ENCODE measurements at places on chromosomes 6 and 20. TPM values are rescaled to one million over a fixed set of nuclear protein-coding genes. Genes with fewer than 3 reads are reported as not detected.

Gene HLA-F
- 521 TPM for total RNA-seq

Gene RANBP9
- total RNA-seq: 38.2 TPM

Gene TRMT6
- 10.4 TPM for total RNA-seq

Gene SYS1
- total RNA-seq: 69.8 TPM

- H3K4me3 ChIP-seq: no peak overlapping the region
- H3K4me1 ChIP-seq: no peaks in the 10 kb centered on the region
- no peaks in the 10 kb centered on the region for H3K36me3 ChIP-seq
- no peak for DNase-seq
- H3K27me3 ChIP-seq: no peaks in the 10 kb centered on the region
- no peak overlapping the region for H3K27ac ChIP-seq
Observed at GRCh38 chr20:51342510-51343236, 199.8 kb downstream of the NFATC2 start.

GRCh38 chr6:41515995-41516394, 30.2 kb upstream of the FOXP4 start:
- no peak overlapping the region for H3K27ac ChIP-seq
- no peaks in the 10 kb centered on the region for H3K4me1 ChIP-seq
- no peaks in the 10 kb centered on the region for H3K36me3 ChIP-seq
- no peaks in the 10 kb centered on the region for H3K27me3 ChIP-seq
- DNase-seq: no peak

Gene ARG1
- total RNA-seq: 19.7 TPM

Gene LY6G6C
- 0.49 TPM for total RNA-seq

- H3K27ac ChIP-seq: no peak overlapping the region
- peaks cover 55% of the 10 kb centered on the region for H3K36me3 ChIP-seq
- H3K4me1 ChIP-seq: no peaks in the 10 kb centered on the region
Observed at GRCh38 chr6:24788031-24788665, 10.6 kb downstream of the ARMH2 start.

GRCh38 chr6:158049055-158050028, 67.7 kb downstream of the SYNJ2 start:
- H3K36me3 ChIP-seq: peaks cover under 1% of the 10 kb centered on the region
- no peaks in the 10 kb centered on the region for H3K4me1 ChIP-seq
- no peak overlapping the region for H3K27ac ChIP-seq
- H3K27me3 ChIP-seq: no peaks in the 10 kb centered on the region
- no peak for DNase-seq

GRCh38 chr6:140036196-140036595, 661.7 kb upstream of the CITED2 start:
- H3K27me3 ChIP-seq: no peaks in the 10 kb centered on the region
- H3K4me3 ChIP-seq: no peak overlapping the region
- peaks cover 7% of the 10 kb centered on the region for H3K4me1 ChIP-seq
- H3K27ac ChIP-seq: no peak overlapping the region

Gene TBXT
- total RNA-seq: not detected

DNA sequence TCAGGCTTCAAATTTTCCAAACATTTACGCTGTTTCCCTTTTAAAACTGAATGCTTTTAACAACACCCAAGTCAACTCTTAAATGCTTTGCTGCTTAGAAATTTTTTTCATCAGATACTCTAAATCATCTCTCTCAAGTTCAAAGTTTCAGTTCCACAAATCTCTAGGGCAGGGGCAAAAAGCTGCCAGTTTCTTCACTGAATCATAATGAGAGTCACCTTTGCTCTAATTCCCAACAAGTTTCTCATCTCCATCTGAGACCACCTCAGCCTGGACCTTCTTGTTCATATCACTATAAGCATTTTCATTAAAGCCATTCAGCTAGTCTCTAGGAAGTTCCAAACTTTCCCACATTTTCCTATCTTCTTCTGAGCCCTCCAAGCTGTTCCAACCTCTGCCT, 69.1 kb downstream of the RNF217 start:
- H3K36me3 ChIP-seq: no peaks in the 10 kb centered on the region
- no peak overlapping the region for H3K4me3 ChIP-seq
- H3K27ac ChIP-seq: no peak overlapping the region
- no peak for DNase-seq

DNA sequence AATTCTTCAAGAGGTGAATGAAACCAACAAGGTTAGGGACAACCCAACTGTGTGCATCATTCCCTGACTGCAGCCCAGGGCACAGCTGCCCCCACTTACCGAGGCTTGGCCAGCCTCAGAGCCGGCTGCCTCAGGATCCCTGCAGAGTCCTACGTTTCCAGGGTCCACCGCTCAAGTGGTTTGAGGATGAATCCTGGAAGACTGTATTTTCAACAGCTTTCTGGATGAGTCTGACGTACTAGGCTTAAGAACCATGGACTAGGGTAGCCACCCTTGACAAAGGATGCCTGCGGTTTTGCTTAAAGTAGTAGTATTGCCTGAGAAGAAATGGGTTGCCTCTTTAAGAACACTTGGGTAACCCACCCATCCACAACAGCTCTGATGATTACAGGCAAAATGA, 101.4 kb downstream of the FOXC1 start:
- H3K27me3 ChIP-seq: no peaks in the 10 kb centered on the region
- no peaks in the 10 kb centered on the region for H3K4me1 ChIP-seq
- no peak for DNase-seq
- H3K36me3 ChIP-seq: no peaks in the 10 kb centered on the region
- H3K27ac ChIP-seq: no peak overlapping the region

GRCh38 chr20:33437141-33437911, 6.2 kb downstream of the SNTA1 start:
- H3K4me3 ChIP-seq: no peak overlapping the region
- H3K27ac ChIP-seq: no peak overlapping the region
- no peaks in the 10 kb centered on the region for H3K27me3 ChIP-seq
- no peaks in the 10 kb centered on the region for H3K36me3 ChIP-seq
- no peaks in the 10 kb centered on the region for H3K4me1 ChIP-seq

DNA sequence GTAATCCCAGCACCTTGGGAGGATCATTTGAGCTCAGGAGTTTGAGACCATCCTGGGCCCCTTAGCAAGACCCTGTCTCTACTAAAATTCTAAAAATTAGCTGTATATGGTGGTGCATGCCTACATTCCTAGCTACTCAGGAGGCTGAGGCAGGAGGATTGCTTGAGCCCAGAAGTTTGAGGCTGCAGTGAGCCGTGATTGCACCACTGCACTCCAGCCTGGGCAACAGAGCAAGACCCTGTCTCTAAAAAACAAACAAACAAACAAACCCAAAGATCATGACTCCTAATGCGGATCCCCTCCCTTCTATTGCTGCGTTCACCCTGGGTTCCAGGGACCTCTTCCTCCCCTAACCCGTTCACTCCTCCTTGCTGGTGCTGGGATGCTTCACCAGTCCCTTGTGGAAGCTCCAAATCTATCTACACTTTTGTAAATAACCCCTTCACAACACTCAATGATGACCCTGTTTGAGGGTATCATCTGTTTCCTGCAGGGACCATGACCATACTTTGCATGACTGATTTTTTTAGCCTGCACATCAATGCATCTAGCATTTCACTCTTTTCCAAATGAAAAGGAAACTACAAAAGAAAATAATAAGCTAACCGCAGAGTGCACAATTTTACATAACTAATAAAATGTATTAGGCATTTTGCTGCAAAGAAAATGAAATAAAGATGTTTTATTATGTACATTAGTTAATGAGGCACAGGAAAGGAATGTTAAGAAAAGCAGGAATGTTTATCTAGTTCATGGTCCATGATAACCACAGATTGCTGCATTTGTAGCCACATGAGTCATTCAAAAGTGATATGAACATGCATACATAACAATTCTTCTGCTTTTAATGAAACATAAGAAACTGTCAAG, 30.5 kb upstream of the IPCEF1 start:
- H3K36me3 ChIP-seq: no peaks in the 10 kb centered on the region
- no peaks in the 10 kb centered on the region for H3K4me1 ChIP-seq
- no peak for DNase-seq
- H3K4me3 ChIP-seq: no peak overlapping the region

Gene RNF39
- total RNA-seq: not detected

- no peaks in the 10 kb centered on the region for H3K36me3 ChIP-seq
- H3K27me3 ChIP-seq: peaks cover 15% of the 10 kb centered on the region
- no peak overlapping the region for H3K4me3 ChIP-seq
- no peak overlapping the region for H3K27ac ChIP-seq
- peaks cover 6% of the 10 kb centered on the region for H3K4me1 ChIP-seq
Observed at GRCh38 chr6:24547243-24547642, 52.5 kb downstream of the ALDH5A1 start.

GRCh38 chr6:5338177-5338960, 77.1 kb downstream of the FARS2 start:
- DNase-seq: no peak
- no peak overlapping the region for H3K27ac ChIP-seq
- peaks cover 11% of the 10 kb centered on the region for H3K4me1 ChIP-seq
- no peaks in the 10 kb centered on the region for H3K27me3 ChIP-seq

DNA sequence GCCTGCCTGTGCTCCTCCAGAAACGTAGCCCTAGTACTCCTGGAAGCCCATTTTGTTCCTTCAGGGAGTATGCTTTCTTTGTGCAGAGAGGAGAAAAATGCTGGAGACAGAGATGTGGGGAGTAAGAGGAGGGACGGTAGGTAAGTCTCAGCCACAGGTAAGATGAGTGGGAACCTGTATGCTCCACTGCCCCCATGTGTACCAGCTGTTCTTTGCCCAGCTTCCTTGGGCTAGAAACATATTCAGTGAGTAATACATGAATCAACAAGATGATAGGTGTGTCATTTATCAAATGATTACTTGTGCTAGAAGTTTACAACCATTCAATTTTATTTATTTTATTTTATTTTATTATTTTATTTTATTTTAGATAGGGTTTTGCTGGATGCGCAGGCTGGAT, 13.6 kb upstream of the CEP85L start:
- H3K27me3 ChIP-seq: no peaks in the 10 kb centered on the region
- no peaks in the 10 kb centered on the region for H3K36me3 ChIP-seq
- H3K27ac ChIP-seq: peak overlapping the region; percentile 48
- DNase-seq: no peak

Gene NAPB
- 11.3 TPM for total RNA-seq

DNA sequence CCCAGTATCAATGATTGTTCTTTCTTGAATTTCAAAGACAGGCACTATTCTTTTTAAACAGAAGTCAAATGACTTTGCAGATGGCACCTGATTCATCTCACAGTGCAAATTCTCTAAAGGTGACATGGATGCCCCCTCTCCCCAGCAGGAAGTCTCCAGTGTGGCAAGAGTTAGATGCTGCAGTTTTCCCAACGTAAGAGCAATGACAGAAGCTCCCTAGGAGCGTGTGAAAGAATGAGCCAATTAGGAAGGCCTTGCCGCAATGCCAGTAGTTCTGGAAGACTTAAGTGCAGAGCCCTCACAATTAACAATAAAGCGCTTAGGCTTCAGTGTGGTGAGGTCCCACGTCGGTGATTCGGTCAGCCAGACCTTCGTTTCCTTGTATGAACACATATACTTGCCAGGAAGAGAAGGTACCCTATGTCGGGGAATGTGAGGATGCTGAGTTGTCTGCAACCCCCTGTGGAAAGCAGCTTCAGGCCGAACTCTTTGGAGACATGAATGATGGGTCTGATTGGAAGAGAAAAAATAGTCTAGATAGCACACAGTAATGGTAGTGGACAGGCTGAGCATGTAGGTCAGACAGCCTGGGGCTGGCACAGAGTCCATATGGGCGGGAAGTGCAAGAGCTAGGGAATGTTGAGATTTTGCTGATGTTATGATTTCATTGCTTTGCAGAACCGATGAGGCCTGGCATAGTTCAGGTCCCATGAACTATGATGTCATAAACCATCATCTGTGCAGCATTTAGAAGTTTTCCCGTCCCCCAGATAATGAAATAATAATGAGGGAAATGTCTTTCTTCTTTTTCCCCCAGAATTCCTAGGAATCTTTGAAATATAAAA, 132.6 kb downstream of the PHACTR1 start:
- no peaks in the 10 kb centered on the region for H3K4me1 ChIP-seq
- H3K27me3 ChIP-seq: peaks cover 6% of the 10 kb centered on the region
- DNase-seq: no peak

DNA sequence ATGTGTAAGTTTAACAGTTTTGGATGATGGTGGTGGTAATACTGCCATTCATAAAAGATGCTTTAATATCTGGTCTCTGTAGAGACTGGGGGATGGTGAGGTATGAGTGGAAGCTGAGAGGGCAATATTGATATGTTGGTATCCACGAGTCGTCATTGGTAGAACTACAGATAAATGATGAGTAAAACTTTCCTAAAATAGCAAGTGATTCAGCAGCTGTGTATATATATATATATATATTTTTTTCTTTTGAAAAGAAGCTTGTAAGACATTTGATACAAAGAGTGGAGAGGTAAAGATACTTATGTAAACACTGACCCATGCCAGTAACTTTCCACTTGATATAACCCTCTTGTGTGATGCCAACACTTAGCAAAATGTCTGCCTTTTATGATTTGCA, 41.7 kb upstream of the CITED2 start:
- DNase-seq: no peak
- no peak overlapping the region for H3K27ac ChIP-seq
- no peaks in the 10 kb centered on the region for H3K36me3 ChIP-seq
- H3K4me1 ChIP-seq: no peaks in the 10 kb centered on the region
- H3K27me3 ChIP-seq: no peaks in the 10 kb centered on the region

- no peak overlapping the region for H3K27ac ChIP-seq
- DNase-seq: no peak
- H3K4me3 ChIP-seq: no peak overlapping the region
- peaks cover 18% of the 10 kb centered on the region for H3K27me3 ChIP-seq
- no peaks in the 10 kb centered on the region for H3K36me3 ChIP-seq
Observed at GRCh38 chr6:42147138-42147562, 4.7 kb upstream of the C6orf132 start.

DNA sequence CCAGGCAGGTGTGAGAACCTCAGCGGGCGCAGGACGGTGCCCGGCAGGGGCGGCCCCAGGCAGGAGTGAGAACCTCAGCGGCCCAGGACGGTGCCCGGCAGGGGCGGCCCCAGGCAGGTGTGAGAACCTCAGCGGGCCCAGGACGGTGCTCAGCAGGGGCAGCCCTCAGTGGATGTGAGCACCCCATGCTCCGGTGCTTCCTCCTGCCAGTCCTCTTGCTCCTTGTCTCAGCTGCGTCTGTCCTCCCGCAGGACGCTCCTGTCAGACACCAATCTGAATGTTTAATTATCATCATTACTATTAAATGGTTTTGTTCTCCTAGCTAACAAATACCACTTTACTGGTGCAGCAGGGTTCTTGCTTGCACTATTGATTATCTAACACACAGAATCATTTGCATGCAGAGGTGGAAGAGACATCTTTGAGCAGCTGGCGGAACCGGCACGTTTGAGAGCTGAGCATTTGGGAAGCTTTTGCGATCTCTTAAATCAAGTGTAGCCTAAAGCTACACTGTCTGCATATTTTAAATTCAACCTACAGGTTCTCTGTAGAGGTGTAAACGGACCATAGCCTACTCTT, 39.4 kb upstream of the DACT2 start:
- peak; percentile 12 for DNase-seq
- no peaks in the 10 kb centered on the region for H3K36me3 ChIP-seq
- H3K4me3 ChIP-seq: no peak overlapping the region
- H3K27me3 ChIP-seq: no peaks in the 10 kb centered on the region
- no peak overlapping the region for H3K27ac ChIP-seq

Gene NHSL1
- 5.9 TPM for total RNA-seq
